Vagina (tissue), 2 donors: ENCODE measurements at places on chromosomes 1 and 21. TPM values are rescaled to one million over a fixed set of nuclear protein-coding genes. Genes with fewer than 3 reads are reported as not detected.

DNA sequence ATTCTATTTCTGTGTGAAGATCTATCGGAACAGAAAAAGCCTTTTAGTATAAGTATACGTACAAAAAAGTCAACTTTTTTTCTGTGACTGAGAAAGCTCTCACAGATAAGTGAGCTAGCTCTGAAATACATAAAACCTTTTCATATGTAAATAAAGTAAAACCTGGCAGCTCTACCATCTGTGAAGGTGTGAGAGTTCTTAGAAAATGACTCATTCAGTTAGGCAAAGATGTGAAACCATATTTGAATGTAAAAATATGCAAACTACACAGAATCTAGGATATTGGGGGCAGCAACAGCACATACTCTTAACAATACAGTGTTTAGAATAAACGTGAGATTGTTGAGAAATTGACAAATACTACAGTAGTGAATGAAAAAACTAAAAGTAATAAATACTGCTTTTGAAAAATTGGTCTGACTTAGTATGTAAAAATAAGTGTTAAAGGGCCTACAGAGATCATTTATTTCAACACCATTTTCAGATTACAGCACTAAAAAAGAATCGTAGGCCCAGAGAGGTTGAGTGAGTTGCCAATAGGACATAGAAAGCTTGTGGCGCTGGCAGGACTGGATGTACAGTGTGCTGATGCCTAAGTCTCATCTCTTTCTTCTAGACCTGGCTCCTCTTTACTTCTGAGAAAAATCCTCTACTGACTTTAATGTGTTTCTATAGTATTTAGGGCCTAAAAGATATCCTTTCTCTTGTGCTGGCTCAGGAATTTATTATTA lies 19.8 kb downstream of the ATP6V1G3 start:
- DNase-seq, result no peak

GRCh38 chr1:53552981-53553733 lies 94.0 kb downstream of the DMRTB1 start:
- no peak for DNase-seq

RSPO1 gene
- 23.3 TPM for total RNA-seq

DNA sequence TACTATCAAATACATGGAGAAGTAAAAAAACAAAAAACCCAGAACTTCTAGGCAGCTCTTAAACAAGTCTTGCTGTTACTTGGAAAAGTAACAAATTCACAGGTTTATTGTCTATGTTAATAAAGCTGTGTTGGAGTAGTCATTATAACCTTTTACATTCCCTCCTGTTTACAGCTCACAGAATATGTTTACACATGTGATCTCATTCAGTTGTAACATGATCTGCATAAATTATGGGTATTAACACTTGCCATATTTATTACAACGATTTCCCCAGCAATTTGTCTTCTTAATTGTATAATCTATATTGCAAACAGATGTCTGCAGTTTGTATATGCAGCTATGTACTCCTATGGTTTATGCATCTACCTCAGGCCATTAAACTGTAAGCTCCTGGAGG lies 28.6 kb downstream of the ERG start:
- no peak for DNase-seq

DNA sequence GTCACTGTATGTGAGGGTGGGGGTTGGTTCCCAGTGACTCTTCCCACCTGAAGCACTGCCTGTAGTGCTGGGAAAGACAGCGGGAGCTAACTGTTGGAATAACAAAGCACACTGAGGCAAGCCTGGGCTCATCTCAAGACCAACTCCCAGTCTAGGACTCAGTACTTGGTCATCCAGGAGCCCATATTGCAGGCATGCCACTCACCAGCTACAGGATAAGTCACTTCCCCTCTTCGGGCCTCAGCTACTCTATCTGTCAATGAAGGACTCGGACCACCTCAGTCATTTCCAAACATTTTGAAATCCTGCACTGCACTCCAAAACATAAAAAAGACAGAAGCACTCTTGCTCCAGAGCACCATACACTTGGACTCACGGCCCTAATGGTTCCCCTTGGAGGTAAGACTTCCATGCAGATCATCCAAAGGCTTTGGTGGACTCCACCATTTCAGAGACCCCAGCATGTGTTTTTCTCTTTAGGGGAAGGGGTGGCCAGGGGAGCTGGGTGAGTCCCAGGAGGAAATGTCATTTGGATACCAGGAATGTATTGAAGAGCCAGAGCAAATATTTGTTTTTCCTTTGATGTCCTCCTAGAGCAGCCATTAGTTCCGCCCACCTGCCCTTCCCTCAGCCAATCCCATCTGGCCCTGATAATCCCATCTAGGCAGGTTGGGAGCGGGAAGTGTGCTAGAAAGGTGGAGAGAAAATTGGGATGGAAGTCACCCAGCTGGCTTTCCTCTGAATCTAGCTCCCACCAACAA lies 3.1 kb downstream of the NUAK2 start:
- no peak for DNase-seq

DNA sequence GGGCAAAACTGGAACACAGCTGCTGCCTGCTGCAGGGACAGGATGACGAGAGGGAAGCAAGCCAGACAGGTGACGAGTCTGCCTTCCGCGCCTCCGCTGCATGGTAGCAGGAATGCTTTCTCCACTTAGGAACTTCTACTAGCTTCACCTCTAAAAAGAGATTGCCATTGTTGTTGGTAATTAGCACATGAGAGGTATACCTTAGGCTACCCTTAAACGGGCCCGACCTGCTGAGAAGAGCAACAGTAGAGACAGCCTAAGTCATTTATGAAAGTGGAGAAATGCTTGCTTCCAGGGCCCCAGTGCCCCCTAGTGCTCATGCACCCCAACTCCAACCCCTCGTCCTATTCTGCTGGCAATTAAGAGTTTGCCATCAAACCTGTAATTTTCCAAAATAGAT lies 96.9 kb upstream of the AKT3 start:
- no peak for DNase-seq

DNA sequence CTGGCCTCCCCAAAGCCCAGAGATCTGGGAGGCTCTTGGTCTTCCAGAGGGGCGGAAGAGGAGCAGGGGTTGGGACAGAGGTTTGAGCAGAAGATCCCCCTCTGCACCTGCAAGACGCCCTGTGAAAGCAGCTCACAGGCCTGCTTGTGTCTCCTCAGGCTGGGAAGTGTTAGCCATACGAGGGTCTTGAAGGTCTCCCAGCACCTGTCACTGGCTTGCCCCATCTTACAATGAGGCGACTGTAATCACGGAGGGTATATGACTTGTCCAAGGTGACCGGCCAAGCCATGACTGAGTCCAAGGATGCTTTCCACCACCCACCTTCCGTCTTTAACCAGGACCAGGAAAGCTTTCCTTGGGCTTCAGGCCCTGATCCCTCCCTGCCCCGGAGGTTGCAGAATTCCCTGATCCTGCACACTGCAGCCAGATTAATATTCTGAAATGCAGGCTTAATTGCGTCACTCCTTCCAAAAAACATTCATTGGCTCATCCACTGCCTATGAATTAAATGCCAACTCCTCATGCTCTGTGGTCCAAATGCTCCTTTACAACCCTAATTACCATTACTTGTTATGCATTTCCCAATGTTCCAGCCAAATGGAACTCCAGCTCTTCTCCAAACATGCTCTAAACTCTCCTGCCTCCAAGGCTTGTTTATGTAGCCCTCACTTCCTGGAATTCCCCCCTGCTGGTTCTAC lies 64.0 kb downstream of the DDX20 start:
- DNase-seq, result no peak

DNA sequence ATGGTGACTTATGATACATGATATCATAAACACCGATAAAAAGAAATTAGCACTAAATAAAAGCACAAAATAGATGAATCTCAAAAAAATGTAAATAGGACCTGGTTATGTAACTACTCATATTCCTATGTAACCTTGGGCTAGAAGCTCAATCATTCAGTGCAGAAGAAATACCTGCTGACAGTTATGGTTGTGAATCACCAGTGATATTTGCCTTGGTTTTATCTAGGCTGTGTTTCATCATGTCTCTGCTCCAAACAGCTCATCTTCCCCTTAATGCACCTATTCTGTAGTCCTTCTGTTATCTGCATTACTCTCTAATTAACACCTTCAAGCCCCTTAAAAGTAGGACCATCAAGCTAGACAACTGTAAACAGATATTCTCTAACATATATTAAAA lies 16.3 kb upstream of the PIGC start:
- no peak for DNase-seq

DNA sequence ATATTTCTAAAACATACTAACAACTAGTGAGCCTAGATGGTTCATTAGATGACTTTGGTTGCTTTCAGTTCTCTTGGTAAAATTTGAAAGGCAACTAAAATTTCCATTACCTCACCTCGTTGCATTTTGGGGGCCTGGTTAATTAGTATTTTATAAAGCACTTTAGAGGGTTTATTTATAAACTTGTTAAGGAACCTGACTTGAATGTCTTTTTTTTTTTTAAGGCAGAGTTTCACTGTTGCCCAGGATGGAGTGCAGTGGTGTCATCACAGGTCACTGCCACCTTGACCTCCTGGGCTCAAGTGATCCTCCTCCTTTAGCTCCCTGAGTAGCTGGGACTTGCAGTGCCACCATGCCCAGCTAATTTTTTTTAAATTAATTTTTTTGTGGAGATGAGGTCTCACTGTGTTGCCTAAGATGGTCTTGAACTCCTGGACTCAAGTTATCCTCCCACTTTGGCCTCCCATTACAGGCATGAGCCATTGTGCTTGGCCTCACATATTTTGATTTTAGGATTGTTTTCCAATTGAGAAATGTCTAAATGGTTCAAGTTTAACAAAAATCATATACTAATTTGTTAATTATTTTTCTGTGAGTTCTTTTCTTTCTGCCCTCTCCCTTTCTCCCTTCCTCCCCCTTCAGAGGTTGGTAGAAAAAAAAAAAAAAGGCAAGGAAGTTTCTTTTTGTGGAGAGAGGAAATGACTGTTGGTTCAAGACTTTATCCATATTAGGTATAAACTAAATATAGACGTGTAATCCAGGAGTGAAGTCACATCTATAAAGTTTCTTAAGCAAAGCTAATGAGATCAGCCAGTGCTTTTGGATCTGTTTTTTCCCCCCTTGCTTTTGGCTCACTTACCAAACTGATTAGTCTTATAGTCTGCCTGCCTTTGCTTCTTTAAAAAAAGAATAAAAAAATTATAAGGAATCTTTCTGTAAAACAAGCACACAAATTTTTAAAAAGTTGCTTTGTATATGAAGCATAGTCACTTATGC lies 24.7 kb downstream of the CLIC4 start:
- DNase-seq, result no peak

DNA sequence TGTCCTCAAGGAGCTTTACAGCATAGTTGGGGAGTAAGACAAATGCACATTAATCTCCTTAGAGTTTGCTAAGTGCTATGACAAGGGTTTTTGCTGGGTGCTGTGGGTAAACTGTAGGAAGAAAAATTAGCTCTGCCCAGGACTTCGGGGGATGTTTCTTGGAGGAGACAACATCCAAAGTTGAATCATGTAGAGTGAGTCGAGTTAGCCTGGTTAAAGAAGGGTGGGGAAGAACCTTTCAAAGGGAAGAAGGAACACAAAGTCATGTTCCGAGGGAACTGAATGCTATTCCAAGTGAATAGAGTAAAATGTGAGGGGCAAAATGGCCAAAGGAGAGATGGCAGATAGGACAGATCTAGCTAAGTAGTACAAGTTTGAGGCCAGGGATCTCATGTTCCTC lies 17.1 kb downstream of the SPRTN start:
- DNase-seq, result no peak

FAM78B gene
- total RNA-seq, result 4.4 TPM

DNA sequence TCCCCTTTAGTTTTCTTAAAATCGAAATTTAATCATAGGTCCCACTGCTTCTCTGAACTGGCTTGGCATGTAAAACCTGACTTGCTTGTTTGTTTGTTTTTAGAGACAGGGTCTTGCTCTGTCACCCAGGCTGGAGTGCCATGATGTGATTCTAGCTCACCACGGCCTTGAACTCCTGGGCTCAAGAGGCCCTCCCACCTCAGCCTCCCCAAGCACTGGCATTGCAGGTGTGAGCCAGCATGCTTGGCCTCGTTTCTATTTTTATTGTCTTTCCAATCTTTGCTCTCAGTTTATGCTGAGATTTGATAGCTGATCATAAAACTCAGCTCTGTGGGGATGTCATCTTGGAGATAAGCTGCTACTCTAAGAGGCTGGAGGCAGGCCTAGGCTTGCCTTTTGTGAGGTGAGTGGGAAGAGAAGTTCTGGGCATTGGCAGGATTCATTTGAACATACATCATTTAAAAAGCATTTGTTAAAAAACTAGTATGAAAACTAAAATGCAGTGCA lies 51.5 kb upstream of the GCLM start:
- DNase-seq, result no peak

MPL gene
- not detected for total RNA-seq

DNA sequence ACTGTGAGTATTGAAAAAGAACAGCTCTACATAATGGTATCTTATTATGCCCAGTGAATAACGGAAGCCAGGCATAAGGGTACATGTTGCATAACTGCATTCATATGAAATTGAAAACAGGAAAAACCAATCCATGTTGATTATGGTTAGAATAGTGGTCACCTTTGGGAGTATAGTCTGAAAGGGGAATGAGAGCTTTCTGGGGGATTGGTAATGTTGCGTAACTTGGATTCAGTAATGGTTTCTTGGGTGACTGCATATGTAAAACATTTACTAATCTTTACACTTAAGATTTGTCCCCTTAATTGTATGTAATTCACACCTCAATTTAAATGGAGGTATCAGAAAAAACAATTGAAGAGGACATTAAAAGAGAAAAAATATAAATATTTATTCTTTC lies 292.1 kb downstream of the LMO4 start:
- DNase-seq, result no peak

RNF187 gene
- 36.8 TPM for total RNA-seq

DNA sequence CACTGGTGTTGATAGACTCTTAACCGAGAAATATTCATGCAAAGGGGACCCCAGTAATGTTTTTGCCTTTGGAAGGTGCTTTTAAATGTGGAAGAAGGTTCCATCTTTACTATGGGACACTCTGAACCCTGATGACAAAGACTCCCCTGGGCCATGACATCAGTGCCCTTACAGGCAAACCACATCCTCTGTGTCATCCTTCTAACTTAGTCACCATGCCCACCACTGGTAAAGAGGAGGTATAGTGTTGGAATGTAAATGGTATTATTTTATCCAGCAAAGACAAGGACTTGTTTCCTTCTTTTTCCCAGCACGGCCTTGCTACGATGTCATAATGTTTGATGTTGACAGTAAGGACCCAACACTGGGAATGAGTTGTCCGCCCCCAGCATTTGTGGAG lies 12.6 kb downstream of the METTL13 start:
- no peak for DNase-seq

DNA sequence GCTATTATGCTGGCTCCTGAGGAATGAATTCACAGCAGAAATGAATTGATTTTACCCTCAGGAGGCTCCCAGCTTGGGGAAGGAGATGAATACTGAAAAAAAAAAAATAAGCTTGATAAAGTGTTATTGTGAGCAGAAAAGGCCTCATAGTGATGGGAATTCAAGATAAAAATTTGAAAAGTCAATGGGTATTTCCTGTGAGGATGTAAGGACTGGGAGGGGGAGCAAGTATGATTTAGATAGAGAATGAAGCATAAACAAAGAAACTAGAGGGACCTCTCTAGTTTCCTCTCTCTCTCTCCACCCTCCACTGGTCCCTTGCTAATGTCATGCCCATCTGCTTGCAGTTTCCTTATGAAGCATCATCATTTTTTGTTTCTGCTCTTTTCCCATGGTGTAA lies 439.0 kb upstream of the PLXNA2 start:
- DNase-seq, result no peak

HLX gene
- 7.4 TPM for total RNA-seq
